Karpas-422 (cell line): ENCODE measurements at places on chromosomes 2 and 18.

GRCh38 chr2:202530038-202530437, 104.7 kb upstream of the FAM117B start:
- DNase-seq = no peak

GRCh38 chr2:171056307-171056706, 104.4 kb downstream of the TLK1 start:
- no peak for DNase-seq

GRCh38 chr2:113703386-113704299, 52.8 kb downstream of the SLC35F5 start:
- DNase-seq = no peak

- DNase-seq = no peak
Measured at GRCh38 chr18:22639026-22639463, 221.3 kb upstream of the CTAGE1 start.

- no peak for DNase-seq
Measured at GRCh38 chr2:238238766-238239542, 884 bp downstream of the HES6 start.
